ENCODE measurements at places on chromosomes 4 and X. TPM values are rescaled to one million over a fixed set of nuclear protein-coding genes. Genes with fewer than 3 reads are reported as not detected.

Gene VCX
- not detected for polyA plus RNA-seq

- DNase-seq, result no peak
These were observed 405.4 kb upstream of the CPEB2 start for GRCh38 chr4:14596904-14597303.

DNA sequence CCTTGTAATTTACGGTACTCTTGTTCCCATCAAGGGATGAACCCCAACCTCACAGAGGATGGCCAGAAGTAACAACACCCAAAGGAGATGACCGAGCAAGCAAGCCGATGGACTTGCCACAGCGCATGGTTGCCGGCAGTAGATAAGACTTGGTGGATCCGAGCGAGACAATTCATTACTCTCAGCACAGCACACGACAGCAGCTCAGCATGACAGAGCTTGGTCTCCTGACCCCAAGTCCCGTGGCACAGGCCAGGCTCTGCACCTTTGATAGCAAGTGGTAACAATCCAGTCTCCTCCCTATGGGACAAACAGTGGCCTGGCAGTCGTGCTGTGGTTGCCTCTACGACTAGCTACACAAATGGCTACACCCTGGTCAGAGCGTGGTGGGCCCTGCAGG, 26.3 kb downstream of the RWDD4 start:
- DNase-seq, result no peak

- DNase-seq, result no peak
These were observed 19.3 kb downstream of the PPP2R2C start for GRCh38 chr4:6452897-6453687.

DNA sequence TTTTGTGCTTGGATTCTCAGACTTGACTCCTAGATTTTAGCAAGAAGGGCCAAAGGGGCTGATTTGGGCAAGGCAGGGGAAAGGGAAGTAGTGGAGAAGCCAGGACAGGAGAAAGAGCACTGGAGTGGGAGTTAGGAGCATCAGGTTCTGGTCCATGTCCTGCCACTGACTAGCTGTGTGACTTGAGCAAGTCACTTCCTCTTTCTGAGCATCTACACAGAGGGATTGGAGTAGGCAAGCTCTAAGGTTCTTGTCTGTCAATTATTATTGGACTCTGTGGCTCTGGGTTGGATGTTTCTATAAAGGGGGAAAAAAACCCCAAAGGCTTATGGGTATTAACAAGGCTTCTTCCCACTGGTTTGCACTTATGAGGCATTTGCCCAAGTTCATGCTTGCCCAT, 24.4 kb downstream of the PLAC1 start:
- DNase-seq, result no peak

GRCh38 chrX:78316265-78316664, 11.1 kb downstream of the CYSLTR1 start:
- no peak for DNase-seq

DNA sequence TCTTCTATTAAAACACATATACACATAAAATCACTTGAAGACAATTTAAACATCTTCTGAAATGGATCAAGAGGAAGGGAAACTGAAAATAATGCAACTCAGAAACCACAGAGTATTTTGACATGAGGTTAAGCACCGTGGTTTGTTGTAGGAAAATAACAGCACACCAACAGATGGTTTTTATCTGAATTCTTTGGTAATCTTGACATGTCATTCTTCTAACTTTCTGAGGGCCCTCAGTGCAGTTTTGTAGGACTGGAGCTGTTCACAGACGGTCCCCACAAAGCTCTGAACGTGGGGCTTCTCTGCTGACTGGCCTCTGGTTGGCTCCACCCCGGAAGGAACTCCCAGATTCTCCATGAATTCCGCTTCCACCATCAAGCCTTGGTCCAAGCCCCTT, 16.0 kb upstream of the TLR8 start:
- no peak for DNase-seq

Gene PABPC1L2B
- polyA plus RNA-seq, result not detected

All from IMR-90 (cell line).